Esophagus mucosa (tissue), 1 donor: ENCODE measurements at places on chromosomes 3 and 15. TPM values are rescaled to one million over a fixed set of nuclear protein-coding genes. Genes with fewer than 3 reads are reported as not detected.

DNA sequence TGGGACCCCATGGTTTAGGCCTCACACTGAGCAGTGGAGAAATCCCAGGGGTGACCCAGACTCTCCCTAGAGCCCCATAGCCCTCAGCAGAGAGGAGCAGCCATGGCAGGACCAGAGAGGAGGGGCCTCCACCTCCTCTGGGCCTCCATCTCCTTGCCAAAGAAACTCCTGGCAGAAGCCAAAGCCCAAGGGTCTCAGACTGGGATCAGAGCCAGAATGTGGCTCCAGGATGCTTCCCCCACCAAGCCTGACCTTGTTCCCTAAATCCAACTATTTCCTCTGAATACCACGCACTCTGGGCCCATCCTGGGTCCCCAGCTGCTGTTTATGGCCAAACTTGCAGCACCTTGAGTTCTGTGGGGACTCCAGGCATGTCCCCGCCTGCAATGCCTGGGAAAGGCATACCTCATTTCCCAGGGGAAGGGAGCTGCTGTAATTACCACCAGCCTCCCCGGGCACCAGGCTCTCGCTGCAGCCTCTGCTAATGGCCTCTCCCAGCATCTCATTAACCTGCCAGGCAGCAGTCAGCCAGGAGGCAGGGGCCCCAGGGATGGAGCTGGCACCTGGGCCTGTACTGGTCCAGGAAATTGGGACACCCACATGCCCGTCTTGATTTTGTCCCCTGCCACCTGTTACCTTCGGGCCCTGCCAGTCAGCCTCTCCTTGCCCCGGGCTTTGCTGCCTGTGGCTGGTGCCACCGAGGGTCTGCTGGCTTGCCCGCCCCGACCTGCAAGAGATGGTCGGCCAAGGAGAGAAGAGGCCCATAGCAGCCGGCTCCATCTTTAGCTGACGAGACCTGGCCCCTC lies 4.6 kb downstream of the CCDC9B start:
- no peak for ATAC-seq

- ATAC-seq = no peak
Measured at GRCh38 chr3:72487078-72487765, 361.0 kb downstream of the SHQ1 start.

PRTG gene
- total RNA-seq = 0.56 TPM

DNA sequence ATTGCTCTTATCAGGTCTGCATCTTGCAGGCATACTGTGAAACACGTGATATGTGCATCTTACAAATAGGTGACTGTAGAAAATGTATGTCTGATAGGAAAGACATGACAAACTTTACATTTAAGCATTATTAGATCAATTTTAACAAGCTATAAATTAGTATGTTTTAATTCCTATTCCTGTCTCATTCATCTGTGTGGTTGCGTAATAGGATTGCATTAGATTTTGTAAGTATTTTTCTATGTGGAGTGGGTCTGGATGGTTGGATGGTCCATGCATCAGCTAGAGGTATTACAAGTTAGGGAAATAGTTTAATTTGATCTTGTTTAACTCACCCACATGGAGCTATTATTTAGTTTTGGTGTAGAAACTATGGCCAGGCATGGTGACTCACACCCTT lies 18.8 kb downstream of the ASTE1 start:
- ATAC-seq = no peak

GRCh38 chr15:96296264-96296663 lies 34.2 kb upstream of the NR2F2 start:
- no peak for ATAC-seq

GRCh38 chr3:63878394-63879060 lies 14.9 kb downstream of the ATXN7 start:
- no peak for ATAC-seq

GRCh38 chr3:185880600-185880999 lies 55.8 kb upstream of the IGF2BP2 start:
- no peak for ATAC-seq

DNA sequence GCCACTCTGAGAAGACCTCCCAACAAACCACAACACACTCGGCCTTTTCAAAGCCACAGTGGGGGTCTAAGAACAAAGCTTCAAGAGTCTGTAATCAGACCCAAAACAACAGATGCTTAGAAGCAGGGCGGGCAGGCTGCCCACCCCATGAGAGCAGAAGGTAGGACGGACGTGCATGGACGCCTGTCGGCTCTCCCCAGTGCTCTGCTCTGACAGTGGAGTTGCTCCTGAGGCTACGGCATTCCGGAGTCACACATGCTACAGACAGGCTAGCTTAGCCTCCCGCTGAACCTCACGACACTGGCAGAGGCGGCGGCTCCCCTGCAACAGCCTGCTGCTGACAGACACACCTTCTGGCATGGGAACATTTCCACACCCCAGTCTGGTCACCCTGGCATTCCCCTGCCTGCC lies 33.5 kb downstream of the SLCO2A1 start:
- no peak for ATAC-seq

DNA sequence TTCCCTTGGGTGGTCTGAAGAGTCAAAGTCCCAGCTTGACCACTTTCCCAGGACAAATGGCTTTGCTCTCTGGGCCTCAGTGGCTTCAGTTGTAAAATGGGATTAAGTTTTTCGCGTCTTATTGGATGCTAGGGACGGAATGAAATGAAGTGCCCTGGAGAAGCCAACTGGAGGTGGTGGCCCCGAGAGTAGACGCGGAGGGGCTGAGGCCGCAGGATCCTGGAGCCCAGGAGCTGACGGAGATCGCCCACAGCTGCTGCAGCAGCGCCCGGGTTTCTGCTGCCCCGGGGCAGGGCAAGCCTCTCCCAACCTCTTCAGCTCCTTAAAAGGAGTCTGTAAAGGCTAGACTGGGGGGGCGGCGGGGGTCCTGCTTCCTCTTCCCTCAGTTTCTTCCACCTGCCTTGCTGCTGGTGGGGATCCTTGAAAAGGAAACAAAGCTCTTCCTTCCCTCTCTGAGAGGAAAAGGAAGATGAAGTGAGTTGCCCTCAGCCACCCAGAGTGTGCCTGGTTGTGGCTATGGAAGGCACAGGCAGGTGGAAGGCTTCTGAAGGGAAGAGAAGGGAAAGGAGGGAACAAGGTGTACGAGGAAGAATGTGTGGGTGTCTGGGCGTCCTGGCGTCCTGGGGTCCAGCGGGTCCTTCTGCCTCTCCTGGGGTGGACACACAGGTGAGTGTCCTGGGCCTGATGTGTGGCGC lies 967 bp upstream of the BNC1 start:
- ATAC-seq = no peak

- ATAC-seq = no peak
Measured at GRCh38 chr3:128232376-128233178, 79.3 kb downstream of the EEFSEC start.

DNA sequence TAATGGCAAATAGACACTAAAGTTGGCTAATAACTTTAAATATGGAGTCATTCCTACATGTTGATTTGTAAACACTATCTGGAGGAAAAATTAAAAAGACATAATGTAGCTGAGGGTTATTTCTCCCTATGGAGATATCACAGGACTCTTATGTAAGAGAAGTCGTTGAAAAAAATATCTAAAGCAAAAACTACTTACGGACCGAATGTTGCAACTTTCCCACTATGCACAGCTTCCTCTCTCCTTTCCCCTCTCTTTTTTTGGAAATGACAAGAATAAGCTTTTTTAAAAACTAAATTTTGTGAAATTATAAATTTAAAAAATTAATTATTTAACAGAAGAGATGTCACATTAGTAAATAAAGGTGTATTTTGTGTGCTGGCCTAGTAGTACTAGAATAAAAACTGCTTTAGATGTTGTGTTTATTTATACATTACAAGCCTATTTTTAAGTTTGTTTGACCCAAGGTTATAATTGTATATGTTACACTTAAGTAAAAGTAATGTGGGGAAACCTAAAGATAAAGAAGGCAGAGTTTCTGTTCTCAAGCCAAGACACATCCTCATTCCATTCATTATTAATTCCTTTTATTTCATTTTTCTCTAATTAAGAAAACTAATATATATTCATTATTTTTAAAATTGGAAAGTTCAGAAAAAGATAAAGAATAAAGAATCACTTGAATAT lies 20.7 kb upstream of the PPARG start:
- ATAC-seq = no peak

- no peak for ATAC-seq
Measured at GRCh38 chr3:154783521-154783931, 296.6 kb upstream of the MME start.

- ATAC-seq = peak; percentile 52
Measured at GRCh38 chr3:151037746-151038477, 47.6 kb upstream of the MED12L start.

DNA sequence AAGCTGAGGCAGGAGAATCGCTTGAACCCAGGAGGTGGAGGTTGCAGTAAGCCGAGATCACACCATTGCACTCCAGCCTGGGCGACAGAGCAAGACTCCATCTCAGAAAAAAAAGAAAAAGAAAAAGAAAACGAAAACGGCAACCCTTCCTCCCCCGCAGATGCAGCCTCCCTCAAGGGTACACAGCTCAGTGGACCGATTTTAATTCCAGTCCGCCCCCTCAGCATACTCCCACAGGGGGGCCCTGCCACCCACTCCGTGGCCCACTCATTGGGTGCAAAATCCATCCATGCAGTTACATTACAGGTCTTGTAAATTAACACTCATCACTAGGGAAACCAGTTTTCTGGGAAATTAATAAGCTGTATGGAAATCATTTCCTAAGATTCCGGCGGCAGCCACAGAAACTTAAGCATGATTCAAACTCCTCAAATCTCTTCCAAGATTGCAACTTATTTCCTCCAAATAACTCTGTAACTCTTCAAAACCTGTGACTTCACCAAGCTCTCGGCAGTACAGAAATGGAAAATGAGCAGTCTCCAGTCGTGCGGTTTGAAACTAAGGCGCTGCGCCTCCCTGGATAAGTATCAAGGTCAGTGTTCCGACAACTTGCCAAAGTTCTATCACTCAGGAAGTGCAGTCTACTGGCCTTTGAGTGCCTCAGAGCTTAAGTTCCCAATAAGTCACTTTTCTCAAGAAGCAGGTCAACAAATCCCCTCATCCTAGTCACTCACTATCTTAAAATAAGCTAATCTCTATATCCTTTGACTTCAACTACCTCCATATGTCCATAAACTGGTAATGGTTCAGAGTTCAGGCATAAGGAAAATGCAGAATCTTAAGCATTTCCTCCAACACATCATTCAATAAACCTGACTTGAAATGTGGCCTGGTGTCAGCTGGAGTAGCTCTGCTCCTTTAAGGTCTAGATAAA lies 24.7 kb upstream of the KLHL6 start:
- no peak for ATAC-seq

CADPS gene
- 0.08 TPM for total RNA-seq

DNA sequence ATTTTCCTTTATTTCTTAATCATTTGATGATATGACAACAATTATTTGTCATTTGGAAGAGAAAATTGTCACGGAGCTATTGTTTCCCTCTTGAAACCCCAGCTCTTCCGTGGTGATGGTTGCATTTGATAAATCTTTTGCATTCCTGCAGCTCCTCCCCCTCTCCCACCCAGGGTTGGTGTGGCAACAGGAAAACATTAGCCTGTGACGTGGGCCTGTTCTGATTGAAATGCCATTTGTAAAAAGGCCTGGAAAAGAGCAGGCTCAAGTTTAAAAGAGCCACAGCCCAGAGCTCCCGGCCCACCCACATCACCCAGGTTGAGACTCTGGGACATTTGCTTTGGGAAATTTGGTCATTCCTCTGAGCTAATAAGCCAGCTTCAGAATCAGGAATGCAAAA lies 282.5 kb downstream of the RPLP1 start:
- no peak for ATAC-seq

DNA sequence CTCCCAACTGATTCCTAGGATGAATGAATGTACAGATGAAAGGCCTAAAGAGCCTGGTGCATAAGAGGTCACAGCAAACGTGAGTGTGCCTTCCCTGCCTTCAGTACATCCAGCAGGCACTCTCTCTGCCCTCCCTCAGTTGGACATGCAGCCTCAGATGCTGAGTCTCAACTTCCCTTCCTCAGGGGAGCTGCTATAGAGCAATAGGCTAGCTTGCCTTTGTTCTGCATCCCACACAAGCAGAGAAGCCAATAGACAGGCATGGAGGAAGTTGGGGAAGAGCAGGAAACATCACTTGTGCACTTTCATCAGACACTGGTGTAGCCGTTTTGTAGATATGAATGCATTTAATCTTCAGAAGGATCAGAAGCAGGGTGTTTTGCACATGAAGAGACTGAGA lies 147.5 kb upstream of the THBS1 start:
- ATAC-seq = no peak

- ATAC-seq = no peak
Measured at GRCh38 chr3:32148351-32148750, 41.9 kb downstream of the GPD1L start.

ZPLD1 gene
- total RNA-seq = not detected

GRCh38 chr3:190266913-190267290 lies 55.3 kb downstream of the CLDN1 start:
- ATAC-seq = no peak

RTP1 gene
- not detected for total RNA-seq

DNA sequence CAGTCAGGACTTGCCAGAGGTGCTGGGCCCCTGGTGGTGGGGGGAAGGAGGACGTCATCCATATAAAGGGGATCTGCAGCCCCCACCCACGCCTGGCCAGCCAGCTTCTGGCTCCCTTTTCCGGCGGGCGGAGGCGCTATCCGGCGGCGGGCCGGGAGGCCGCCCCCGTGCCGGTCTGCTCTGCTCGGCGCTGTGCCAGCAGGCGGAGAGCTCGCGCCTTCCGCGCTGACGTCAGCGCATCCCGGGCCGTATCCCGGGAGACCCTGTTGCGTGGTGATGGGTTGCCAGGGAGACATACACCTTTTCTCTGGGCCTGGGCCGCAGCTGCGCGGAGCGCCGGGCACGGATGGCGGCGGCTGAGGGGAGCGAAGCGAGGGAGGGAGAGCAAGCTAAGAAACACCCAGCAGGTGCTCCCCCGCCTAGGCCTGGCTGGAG lies 1.1 kb downstream of the FAM131A start:
- ATAC-seq = peak; percentile 10

GRCh38 chr3:107028626-107029025 lies 348.6 kb upstream of the CCDC54 start:
- ATAC-seq = no peak

- no peak for ATAC-seq
Measured at GRCh38 chr3:11157421-11157820, 3.1 kb downstream of the HRH1 start.

ALCAM gene
- 4.7 TPM for total RNA-seq

STX19 gene
- 3.8 TPM for total RNA-seq

- no peak for ATAC-seq
Measured at GRCh38 chr3:144229330-144229729, 257.7 kb downstream of the DIPK2A start.

DNA sequence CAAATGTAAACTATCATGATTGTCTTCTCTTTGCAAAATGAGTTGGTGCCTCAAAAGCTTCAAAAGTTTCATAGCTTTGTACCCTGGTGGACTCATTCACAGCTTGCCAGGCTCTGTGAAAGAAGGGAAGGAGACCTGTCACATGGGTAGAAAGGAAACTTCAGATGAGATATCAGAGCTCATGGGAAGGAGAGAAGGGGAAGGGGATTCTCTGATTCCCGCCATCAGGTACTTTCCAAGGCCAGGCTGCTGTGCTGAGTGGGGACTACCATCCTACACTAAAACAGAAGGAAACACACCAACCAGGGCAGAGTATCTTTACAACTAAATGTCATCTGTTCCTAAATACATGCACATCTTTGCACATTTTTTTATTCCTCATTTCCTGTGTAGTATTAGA lies 9.2 kb downstream of the ILDR1 start:
- ATAC-seq = no peak

- ATAC-seq = no peak
Measured at GRCh38 chr15:100788418-100789105, 91.1 kb upstream of the ALDH1A3 start.
